ENCODE measurements at places on chromosomes 6 and 20.

DNA sequence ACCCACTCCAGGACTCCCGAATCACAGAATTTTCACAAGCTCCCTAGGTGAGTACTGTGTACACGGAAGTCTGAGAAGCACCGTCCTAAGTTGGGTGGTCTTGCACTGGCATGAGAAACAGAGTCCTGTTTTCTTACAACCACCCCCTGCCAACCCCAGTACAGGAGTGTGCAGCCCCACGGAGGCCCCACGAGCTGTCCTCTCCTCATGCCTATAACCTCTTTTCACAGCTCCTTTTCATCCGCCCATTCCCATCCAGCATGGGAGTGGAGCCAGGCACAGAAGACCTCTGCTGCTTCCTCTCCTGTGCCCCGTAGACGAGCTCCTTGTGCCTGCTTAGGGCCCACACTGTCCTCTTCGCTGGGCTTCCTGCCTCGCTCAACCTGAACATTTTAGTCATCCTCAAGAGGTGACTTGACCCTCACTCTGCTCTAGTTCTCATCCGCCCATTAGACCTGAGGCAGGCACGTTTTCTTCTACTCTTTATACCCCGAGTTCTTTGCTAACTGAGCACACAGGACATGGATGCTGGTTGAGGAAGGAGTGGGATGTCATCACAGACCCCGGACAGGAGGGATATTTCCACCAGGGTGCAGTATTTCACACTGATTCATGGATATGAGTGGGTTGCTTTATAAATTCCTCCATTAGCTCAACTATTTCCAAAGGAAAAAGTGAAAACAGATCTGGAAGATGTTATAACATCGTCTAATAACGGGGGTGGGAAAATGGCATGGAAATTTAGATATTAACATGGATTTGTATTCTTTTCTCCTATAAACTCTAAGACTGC lies 160.5 kb downstream of the TTLL2 start:
- DNase-seq, result no peak

- no peak for DNase-seq
Observed at GRCh38 chr6:133236932-133237331, 4.2 kb upstream of the EYA4 start.

GRCh38 chr6:89117211-89118108 lies at the start of gene SRSF12:
Gene SRSF12 (minus strand): TSS chr6:89118071. CDS start chr6:89117887, 184 bp downstream.
- DNase-seq, result peak; percentile 23

GRCh38 chr6:5679270-5679669 lies 327.5 kb downstream of the NRN1 start:
- DNase-seq, result no peak

- DNase-seq, result peak; percentile 39
Observed at GRCh38 chr6:27545271-27546046, 72.6 kb upstream of the ZNF184 start.

GRCh38 chr6:147950623-147950987 lies 392.0 kb upstream of the SASH1 start:
- DNase-seq, result no peak

DNA sequence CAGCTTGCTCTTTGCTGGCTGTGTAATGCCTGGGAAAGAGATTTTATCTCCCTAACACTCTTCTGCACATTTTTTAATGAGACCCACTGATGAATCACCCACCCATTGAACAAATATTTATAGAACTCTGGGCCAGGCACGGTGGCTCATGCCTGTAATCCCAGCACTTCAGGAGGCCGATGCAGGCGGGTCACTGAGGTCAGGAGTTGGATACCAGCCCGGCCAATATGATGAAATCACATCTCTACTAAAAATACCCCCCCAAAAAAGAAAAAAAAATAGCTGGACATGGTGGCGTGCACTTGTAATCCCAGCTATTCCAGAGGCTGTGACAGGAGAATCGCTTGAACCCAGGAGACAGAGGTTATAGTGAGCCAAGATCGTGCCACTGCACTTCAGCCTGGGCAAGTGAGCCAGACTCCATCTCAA lies 82.1 kb upstream of the SIRPA start:
- no peak for DNase-seq

DNA sequence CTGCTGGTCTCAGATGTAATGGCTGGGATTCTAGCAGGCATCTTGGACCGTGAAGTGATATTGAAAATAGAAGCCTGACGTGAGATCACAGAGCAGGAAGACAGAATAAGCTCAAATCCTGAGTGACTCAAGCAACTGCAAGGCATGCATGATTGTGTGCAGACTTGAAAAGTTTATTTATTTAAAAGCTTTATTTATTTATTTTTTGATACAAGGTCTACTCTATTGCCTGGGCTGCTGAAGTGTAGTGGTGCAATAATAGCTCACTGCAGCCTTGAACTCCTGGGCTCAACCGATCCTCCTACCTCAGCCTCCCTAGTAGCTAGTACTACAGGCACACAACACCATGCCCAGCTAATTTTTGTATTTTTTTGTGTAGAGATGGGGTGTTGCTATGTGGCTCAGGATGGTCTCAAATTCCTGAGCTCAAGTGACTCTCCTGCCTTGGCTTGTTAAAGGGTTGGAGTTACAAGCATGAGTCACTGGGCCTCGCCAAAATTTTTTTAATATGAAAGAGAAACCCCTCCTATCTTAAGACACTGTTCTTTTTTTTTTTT lies 40.1 kb upstream of the RNF144B start:
- no peak for DNase-seq

- DNase-seq, result peak; percentile 61
Observed at GRCh38 chr20:46022411-46023147, 6.4 kb upstream of the SLC12A5 start.

GRCh38 chr6:129759796-129760605 lies 50.0 kb upstream of the ARHGAP18 start:
- no peak for DNase-seq

DNA sequence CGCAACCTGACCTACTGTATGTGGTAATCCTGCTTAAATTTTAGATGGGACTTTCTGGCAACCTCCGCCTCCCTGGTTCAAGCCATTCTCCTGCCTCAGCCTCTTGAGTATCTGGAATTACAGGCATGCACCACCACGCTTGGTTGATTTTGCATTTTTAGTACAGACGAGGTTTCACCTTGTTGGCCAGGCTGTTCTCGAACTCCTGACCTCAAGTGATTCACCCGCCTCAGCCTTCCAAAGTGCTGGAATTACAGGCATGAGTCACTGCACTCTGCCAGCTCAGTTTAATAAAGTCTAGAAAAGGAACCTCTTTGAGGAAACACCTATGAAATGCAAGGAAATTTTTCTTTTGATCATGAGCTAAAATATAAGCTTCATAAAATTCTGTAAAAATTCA lies 9.0 kb upstream of the PLCB4 start:
- no peak for DNase-seq

DNA sequence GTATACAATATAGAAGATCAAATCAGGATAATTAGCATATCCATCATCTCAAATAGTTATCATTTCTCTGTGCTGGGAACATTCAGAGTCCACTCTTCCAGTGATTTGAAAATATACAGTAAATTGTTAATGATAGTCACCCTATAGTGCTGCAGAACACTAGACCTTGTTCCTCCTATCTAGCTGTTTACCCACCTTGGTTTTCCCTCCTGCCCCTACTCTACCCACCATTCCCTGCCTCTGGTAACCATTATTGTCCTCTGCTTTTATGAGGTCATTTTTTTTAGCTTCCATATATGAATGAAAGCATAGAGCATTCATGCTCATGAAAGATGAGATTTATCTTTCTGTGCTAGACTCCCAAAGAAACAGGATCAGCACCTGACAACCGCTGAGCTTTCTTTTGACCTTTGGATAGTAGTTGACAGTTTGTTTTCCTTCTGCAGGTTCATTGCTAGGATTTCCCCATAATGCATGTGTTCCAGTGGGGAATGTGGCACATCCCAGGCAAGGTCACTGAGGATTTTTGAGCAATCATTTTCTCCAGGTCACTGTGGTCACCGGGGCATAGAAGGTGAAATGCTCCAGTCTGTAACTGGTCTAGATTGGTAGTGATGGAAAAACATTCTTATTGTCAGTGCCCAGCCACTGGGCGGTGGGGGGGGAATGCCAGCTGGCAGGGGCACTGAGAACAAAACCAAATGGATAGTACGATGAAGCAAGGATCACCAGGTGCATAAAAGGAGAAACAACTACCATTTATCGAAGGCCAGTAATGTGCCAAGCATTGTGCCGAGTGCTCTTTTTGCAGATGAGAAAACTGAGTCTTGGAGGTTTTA lies 33.6 kb upstream of the BCAS1 start:
- DNase-seq, result no peak

DNA sequence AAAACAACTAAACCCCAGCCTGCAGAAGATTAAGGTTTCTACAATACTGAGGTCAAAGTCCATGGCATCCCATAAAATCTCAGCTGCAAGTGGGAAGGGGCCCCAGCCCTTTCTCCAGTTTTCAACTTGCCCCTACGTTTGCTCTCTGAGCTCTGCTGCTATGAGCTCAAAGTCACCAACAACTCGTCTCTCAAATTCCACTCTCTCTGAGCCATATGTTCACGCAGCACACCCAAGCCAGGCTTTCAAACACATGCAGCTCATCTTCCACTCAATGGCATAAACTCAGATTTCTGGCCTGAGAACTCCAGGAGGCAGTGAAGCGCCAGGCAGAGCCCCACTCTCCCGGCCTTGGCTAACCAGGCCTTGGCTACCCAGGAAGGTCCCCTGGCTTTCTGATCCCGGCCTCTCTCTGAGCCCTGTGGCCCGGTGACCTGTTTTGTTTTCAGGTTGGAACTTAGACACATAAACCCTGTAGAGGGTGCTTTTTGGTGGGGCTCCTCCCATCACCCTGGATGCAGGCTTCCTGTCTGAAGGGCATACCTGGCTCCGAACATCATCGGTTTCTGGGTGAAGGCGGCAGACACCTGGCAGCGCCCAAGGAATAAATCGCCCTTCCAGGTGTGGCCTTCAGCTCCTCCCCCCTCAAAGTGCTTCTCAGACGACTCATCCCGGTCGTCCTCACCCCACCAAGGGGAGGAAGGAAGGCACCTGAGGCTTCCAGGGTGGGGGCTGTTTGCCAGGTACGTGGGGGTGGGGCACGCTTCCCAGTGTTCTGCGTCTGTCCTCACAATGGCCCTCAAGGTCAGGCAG lies 12.4 kb downstream of the SLC22A23 start:
- DNase-seq, result no peak

DNA sequence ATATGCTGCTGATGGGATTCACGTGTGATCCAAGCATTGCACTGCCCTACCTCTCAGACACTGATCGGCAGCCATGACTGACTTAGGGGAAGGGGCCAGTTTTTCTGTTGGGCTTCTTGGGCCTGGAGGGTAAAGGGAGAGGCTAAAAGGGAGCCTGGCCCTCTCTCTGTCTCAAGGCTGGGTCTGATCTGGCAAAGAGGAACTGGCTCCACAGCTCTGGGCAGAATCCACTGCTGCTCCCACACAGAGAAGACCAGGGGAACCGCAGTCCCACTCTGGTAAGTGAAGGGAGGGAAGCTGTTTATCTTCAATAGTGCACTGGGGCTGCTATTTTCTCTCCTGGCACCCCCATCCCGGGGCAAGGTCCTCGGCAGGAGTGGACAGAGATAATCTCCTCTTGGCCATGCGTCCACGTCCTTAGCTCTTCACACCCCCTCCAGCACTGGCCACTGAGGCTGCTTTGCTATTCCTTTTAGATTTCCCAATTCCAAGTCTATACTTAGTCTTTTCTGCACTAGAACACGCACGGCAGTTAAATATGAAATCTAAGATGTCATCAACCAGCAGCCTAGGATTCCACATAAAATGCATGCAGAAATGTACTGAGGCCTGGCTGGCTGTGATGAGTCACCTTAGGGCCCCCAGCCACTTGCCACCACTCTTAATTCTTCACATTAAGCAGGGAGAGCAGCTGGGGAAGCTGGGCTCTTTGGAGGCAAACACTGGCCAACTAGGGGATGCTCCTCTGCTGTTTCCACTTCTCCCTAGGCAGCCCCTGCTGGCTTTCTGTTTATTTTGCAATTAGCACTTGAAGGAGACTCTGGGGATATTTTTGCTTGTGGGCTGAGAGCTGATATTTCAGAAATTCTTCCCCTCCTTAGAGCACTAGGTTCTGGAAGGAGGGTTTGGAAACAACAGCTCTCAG lies 87.8 kb upstream of the ARMC2 start:
- no peak for DNase-seq

DNA sequence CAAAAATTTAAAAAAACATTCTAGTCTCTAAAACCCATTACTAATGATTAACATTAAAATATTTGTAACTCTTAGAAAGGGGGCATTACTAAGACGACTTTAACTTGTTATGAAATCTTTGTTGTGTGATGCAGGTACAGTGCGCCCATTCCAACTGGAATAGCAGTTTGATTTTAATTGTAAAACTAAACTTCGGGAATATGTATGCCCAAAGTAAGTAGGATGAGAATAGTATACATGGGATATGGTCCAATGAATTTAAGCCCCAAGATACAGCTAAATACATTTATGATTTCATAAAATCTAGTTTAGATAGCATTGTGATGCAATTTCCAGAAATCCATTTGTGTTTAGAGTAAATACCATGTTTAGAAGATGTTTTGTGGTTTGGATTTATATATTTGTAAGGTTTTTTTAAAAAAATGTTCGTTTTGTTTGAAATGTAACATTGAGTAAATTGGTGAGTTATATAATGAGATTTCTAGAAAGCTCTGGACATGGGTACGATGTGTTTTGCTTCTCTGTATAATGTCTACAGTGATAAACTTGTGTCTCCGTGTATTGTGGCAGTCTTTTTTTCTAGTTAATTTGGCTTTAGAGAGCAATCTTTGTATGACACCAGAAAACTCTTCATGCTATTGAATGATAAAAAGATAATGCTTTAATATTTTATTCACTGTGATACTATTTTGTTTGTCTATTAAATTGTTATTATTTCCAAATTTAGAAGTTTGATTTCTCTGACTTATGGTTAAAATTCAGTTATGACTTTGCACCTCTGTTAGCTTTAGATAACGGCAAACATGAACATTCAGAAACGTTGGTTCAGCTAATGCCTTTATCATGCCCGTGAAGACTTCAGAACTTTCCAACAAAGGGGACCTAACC lies 54.8 kb downstream of the RNF182 start:
- DNase-seq, result no peak

DNA sequence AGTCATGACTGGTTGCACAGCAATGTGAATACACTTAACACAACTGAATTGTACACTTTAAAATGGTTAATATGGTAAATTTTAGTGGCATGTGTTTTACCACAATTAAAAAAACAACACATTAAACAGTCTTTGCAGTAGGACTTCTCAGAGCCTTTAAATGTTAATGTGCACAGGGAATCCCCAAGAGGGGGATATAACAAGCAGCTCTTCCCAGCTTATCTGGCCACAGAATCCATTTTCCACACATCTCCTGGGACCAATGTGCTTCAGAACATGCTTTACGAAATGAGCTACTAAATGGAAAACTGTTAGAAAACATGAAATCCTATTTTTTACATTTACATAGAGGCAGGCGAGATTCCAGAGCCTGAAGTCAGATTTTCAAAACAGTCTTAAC lies 44.4 kb downstream of the FYN start:
- no peak for DNase-seq

GRCh38 chr6:47126647-47127391 lies 84.7 kb upstream of the ADGRF1 start:
- DNase-seq, result no peak

- no peak for DNase-seq
Observed at GRCh38 chr6:132391391-132392269, 9.6 kb downstream of the MOXD1 start.

GRCh38 chr6:15716889-15717288 lies 54.1 kb upstream of the DTNBP1 start:
- DNase-seq, result no peak

- no peak for DNase-seq
Observed at GRCh38 chr20:51562332-51563173, 20.0 kb upstream of the NFATC2 start.

GRCh38 chr6:45625191-45625664 lies 247.5 kb upstream of the SUPT3H start:
- peak; percentile 72 for DNase-seq

GRCh38 chr6:133394630-133395029 lies 153.5 kb downstream of the EYA4 start:
- DNase-seq, result no peak
